ENCODE measurements at places on chromosomes 13 and 19.

DNA sequence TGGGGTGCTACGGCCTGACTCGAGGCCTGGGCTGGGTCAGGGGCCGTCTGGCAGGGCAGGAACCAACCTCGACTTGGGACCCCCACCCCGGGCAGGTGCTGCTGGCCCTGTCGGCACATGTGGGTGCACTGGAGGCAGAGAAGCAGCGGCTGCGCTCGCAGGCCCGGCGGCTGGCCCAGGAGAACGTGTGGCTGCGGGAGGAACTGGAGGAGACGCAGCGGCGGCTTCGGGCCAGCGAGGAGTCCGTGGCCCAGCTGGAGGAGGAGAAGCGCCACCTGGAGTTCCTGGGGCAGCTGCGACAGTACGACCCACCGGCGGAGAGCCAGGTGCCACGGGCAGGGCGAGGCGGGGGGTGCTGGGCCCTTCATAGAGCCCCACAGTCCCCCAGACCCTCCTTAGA lies 5.9 kb downstream of the KLC3 start:
- DNase-seq: no peak

DNA sequence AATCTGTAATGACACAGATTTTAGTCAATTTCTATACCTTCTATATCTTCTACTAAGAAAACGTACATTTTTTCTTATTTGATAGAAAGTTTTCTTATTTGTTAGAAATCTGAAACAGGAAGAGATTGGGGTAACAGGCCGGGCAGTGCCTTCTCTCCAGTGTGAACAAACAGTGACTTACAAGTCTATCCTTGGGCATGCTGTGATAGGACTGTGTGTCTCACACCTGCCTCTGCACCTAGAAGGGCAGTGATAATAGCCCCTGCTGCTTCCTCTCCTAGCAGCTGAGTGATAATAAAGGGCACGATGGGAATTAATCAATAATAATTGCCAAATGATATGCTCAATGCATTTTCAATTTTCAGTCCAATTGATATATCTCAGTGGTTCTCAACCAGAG lies 1.4 kb downstream of the TMEM272 start:
- no peak for DNase-seq

DNA sequence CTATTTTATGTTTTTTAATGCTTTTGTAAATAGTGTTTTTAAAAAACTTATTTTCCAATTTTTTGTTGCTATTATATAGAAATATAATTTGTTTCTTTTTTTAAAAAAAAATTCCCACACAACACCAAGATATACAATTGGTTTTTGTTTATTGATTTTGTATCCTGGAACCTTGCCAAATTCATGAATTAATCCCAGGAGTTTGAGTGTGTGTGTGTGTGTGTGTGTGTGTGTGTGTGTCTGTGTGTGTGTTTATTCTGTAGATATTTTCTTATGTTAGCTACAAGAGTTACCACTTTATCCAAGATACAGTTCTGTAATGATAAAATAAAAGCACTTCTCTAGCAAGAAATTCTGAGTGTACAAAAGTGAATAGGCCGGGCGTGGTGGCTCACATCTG lies 7.6 kb downstream of the TPRX1 start:
- DNase-seq: no peak

DNA sequence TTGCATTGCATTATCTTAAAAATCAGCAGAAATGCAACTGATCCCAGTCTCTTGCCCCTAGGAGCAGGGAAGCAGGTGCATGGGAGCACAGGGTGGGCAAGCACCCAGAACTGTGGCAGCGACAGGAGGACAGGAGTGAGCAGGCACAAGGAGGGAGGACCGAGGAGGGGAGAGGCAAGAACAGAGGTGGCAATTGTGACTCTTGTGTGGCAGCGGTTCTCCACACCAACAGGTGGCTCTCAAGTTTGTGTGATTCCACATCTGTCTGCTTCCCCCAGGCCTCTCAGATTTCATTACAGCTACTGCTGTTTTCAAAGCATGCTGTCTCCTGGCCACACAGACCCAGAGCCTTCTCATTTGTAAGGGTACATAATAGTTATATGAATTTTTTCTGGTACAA lies 108.5 kb downstream of the STK24 start:
- DNase-seq: no peak

DNA sequence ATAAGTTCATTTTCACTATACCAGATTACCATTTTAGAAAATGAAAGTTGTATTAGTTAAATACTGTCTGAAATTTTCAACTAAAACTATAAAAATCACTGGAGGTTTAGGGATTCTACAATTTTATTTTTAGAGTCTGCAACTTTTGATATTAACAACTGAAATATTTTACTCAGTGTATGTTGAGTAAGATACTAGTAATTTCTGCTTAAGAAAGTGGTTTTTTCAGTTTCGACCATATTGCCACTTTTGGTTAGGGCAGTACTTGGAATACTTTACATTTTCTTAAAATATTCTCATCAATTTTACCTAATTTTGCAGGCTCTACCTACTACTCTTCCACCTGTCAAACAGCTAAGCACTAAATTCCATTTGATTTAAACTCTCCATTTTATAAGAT lies 59.6 kb downstream of the KCNRG start:
- DNase-seq: no peak

DNA sequence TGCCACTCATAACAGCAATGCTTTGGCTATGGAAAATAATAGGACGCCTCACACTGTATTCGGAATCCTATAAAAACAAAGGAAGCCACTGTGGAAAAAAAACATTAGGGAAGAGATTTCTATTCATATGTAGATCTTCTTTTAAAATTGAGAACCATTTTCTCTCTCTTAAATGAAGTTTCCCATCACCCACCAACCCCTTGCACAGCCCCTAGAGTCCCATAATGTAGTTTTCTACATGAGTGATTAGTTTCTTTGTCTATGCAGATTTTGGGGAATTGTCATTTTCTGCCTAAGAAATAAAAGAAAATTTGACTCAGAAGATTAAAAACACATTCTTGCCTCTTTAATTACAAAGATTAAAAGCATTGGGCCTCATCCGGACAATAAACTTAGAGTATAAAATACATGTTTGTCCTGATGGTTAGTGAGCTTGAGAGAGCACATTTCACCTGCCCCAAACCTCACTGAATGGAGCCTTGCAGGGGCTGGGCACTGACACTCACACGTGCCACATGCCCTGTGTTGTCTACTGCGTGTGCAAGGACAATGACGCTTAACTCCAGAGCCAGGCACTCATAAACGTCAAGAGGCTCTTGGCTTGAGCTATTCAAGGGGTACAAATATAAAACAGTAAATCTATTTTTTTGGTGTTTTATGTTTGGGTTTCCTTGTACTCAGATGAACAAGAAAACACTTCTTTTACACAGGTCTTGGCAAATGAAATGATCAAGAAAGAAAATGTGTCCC lies 40.0 kb upstream of the KL start:
- DNase-seq: no peak

DNA sequence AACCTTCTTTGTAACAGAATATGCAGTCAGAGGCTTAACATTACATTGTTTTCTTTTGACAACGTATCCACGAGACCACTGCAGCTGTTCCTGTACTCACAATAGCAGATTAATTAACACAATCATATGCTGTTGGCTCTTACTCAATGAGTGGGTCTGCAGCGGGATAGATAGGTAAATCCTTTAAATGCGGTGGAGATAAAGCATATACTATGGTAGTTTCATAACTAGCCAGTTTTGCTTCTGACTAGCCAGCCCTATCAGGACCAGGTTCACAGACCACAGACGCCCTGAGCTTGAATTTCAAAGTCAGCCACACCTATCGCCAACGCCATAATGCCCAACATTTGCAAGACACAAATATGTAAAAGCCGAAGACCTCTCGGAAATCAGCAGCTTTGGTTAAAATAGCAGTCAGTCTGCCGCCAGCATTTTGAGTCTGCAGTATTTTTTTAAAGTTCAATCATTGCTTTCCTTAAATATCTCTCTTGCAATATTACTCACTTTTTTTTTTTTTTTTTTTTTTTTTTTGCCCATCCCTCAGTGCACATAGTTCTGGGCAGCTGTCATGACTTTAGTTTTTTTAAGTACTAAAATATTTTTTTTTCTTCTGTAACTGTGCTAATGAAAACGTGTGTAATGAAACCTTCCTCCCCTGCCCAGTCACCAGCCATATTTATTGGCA lies 120.5 kb downstream of the ZNF536 start:
- no peak for DNase-seq

GRCh38 chr19:29479941-29480340 lies 45.9 kb upstream of the VSTM2B start:
- no peak for DNase-seq

DNA sequence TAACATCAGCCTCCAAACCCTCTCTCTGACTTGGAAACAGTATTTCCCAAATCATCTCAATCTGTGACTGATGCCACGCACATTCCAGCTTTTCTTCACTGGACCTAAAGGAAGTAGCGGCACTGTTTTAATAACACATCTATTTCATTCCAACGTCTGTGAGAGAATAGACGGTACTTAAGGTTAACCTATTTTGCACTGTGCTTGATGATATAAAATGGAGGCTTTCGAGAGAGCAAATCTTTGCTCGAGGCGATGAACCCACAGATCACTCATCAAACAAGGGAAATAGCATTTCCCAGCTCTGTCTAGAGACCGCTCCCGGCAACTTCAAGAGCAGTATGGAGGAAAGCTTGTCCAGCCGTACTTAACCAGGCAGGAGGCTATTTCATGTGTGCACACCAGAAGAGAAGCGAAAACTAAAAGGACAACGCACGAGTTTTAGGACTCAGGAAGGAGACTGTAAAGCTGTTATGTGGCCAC lies 2.9 kb downstream of the UBL3 start:
- no peak for DNase-seq

- no peak for DNase-seq
Observed at GRCh38 chr13:67283637-67284036, 53.5 kb upstream of the PCDH9 start.

DNA sequence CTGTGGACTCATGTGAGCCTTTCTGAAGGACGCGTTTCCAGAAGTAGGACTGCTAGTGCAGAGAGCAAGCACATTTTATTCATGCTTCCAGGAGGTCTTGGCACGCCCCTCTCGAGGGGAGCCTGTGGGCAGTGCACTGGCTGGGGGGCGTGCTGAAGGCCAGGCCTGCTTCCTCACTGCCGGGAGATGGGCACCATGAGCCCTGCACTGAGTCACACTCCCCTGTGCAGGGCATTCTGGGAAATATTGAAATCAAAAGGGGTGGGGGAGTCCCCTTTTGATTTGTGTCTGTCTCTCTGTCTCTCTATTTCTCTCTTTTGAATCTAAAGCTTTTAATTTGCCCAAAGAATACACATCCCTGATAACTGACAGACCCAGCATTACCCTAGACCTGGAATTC lies 34.0 kb downstream of the DPF1 start:
- no peak for DNase-seq

GRCh38 chr19:1449467-1450442 lies at the start of gene APC2:
Gene APC2, plus strand, starts transcription at chr19:1450121. Its CDS starts 2,881 bp downstream, at chr19:1453002.
- no peak for DNase-seq

GRCh38 chr19:42207767-42208271 lies 9.7 kb downstream of the DEDD2 start:
- DNase-seq: no peak

DNA sequence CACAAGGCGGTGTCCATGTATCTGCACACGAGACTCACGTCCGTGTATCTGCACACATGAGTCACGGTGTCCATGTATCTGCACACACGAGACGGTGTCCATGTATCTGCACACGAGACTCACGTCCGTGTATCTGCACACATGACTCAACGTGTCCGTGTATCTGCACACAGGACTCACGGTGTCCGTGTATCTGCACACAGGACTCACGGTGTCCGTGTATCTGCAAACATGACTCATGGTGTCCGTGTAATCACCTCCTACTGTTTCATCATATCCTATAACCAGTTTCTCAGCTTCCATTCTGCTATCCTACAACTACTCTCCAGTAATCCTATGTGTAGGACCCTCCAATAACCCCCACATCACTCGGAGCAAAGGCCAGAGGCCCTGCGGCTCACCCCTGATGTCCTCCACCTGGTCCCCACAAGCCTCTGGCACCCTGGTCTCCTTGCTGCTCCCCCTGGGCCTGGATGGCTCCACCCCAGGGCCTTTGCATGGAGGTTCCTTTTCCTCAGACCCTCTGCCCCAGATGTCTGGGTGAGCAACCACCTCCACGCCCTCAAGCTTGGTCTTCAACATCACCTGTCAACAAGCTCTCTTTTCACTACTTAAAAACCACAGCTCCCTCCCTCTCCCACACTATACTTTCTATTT lies 2.5 kb upstream of the TMEM255B start:
- DNase-seq: no peak

- DNase-seq: no peak
Observed at GRCh38 chr13:32390048-32390447, 37.9 kb downstream of the N4BP2L1 start.

DNA sequence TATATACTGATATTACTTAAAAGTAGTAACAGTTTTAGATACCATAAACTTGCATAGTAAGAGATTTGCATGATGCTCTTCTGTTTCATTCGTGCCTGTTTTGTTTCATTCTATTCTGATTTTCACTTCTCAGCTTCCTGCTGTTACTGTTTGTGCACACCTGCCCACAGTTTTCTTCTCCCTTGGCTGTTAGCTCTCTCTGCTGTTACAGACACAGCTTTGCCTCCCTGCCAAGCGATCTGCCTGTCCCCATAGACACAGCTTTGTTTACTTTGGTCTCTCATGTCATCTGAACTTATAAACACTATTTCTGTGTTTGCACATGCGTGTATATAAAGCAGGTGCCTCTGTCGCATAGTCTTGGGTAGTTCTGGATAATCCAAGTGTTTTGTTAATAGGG lies 21.4 kb upstream of the UPF3A start:
- DNase-seq: no peak

GRCh38 chr13:21917086-21918015 lies 246.5 kb downstream of the FGF9 start:
- DNase-seq: no peak

- no peak for DNase-seq
Observed at GRCh38 chr13:74682746-74683145, 548.5 kb upstream of the KLF12 start.

DNA sequence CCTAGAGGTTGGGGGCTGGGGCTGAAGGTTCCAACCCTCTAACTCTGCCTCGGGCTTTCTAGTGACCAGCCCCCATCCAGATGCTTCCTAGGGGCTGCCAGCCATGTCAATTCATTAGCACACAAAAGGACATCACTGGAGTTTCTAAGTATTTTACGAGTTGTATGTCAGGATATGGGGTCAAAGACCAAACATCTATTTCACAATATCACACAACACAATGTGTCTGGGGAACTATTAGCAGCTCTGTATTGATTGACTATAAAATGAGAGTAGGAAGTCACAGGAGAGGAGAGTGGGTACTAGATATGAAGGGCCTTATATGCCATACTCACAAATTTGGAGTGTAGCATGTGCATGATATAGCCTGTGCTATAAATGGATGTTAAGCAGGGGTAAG lies 42.1 kb downstream of the LPAR6 start:
- no peak for DNase-seq

GRCh38 chr13:30192320-30193093 lies 114.8 kb downstream of the KATNAL1 start:
- no peak for DNase-seq
